ENCODE measurements at places on chromosomes 7 and 10.

DNA sequence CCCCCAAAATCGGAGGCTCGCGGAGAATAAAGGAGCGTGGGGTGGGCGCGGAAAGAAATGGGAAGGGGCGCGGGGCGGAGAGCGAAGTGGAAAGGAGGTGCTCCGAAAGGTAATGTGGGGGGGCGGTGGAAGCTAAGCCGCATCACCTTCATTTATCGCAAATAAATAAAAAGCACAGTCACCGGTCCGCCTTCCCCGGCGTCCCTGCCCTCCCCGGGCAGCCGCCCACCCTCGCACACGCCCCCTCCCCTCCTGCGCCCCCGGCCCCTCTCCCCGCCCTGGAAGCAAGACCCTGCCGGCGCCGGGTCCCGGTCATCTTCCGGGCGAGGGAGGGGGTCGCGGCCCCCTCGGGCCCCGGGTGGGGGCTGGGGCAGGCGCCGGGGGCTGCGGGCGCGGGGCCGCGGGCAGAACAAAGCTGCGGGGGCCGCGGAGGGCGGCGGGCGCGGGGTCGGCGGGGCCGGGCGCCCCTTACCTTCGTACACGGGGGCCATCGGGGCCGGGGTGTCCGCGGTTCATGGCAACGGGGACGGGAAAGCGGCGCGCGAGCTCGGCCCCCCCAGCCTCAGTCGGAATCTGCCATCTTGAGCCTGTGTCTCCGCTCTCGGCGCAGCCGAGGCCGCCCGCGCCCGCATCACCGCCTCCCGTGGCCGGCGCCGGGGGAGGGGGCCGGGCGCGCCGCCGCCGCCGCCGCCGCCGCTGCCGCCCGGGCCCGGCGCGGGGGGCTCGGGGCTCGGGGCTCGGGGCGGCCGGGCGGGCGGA, 486 bp downstream of the HIPK2 start:
- DNase-seq = no peak

GRCh38 chr7:78095549-78095948, 297.0 kb downstream of the PHTF2 start:
- DNase-seq = no peak

- no peak for DNase-seq
Observed at GRCh38 chr7:31919678-31920369, 150.4 kb downstream of the PDE1C start.

GRCh38 chr7:135333946-135334345, 100.3 kb downstream of the STRA8 start:
- no peak for DNase-seq

Data from left lobe of liver (tissue), 2 donors.